ENCODE measurements at places on chromosomes 3 and 15.
A peak's percentile ranks its signal among the peaks of the same experiment; 100 is the strongest.

DNA sequence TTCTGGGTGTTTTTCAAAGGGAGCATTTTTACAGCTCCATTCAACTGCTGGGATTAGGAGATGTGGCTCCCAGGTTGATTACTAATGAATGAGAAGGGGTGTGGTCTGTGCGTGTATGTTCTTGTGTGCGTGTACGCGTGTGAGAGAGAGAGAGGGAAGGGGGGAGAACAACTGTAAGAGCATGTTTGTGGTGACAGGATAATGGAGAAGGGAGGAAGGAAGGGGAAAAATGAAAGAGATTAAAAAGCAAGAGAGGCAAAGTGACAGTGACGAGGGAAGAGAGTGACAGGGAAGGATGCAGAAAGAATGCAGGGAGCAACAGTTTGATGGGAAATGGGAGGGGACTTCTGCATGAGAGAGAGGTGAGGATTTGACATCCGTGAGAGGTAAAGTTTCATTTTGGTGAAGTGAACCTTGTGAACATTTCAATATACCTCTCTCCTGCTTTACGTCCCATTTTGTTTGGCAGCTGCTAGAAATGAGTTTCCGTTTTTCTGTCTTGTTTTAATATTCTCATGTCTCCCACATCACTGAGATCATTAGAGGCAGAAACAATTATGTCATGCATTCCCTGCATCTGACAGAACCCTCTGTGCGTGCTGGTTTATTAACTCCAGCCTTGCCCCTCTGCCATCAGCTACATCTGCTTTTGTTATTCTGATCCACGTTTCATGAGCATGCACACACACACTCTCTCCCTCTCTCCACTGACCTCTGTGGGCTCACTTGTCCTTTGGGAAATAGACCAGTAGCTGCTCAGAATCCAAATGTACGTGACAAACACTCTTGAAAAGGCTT is 161.6 kb downstream of the GAP43 start:
- DNase-seq: peak; percentile 87

DNA sequence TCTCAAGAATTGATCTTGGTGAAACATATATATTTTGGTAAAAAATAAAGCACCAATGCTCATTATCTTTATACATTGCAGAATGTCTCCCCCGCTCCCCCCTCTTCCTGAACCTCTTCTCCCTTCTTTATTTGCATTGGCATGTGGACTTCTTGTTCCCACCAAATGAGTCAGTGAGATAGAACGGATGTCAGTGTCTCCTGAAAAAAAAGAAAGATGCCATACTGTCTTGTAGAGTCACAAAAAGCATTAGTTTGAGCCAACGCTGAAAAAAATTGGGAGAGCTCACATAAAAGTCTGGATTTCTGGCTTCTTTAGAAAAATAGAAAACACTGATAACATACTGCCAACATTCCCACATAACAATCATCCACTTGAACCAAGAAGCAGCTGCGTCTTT is 32.0 kb upstream of the STXBP5L start:
- peak; percentile 10 for DNase-seq

GRCh38 chr3:64686446-64686908 is 1.3 kb downstream of the ADAMTS9 start:
- DNase-seq: peak; percentile 70

DNA sequence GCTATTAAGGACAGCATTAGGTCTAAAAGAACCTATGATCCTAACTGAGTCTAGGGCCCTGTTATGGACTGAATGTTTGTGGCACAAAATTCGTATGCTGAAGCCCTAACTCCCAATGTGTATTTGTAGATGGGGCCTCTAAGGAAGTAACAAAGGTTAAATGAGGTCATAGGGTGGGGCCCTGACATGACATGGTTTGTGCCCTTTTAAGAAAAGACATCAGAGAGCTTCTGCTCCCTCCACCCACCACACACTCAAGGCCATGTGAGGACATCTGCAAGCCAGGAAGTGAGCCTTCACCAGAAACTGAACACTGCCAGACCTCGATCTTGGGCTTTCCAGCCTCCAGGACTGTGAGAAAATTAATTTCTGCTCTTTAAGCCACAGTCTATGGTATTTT is 49.2 kb downstream of the PHC3 start:
- no peak for DNase-seq

DNA sequence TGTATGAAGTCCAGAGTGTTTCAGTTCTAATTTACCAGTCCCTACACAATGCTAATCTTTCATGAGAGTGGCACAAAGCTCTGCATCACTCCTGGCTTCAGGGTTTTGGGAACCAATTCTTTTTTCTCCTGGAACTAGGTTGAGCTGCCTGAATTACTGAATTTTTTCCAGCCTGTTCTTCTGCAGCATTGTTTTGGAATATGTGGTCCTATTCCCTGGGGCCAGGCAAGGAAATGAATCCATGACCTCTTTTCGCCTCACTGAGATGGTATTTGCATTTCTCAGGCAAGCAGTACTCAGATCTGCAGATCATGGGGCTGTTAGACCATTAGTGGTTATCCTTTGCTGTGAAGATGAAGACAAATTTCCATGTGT is 25.6 kb upstream of the GPR171 start:
- peak; percentile 89 for DNase-seq

GRCh38 chr3:172315401-172316091 is 132.7 kb downstream of the GHSR start:
- DNase-seq: peak; percentile 56

DNA sequence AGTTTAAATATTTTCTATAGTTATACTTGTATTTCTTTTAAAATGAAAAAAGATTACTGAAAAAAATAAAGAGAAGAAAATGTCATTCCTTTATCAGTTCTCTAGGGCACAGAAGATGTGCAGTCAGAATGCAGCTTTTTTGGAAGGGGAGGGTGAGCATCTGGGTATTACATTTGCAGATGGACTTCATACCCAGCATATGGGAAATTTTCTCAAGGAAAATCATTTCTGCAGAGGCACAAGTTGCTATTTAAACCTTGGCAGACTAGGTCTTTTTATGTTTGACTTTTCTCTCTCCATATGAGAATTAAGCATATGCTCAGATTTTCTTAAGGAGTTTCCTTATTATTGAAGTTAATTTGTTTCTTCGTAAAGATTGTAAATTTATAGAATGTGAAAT is 39.5 kb upstream of the ZNF385D start:
- DNase-seq: no peak

- DNase-seq: peak; percentile 31
Measured at GRCh38 chr3:21573291-21573690, 177.7 kb downstream of the ZNF385D start.

GRCh38 chr15:86055688-86056087 is 24.0 kb upstream of the AGBL1 start:
- no peak for DNase-seq

- DNase-seq: no peak
Measured at GRCh38 chr3:129318921-129319320, 40.3 kb downstream of the HMCES start.

- peak; percentile 50 for DNase-seq
Measured at GRCh38 chr3:42214565-42215283, 51.3 kb downstream of the CCK start.

- DNase-seq: peak; percentile 65
Measured at GRCh38 chr15:40081691-40082194, 26.9 kb downstream of the BMF start.

DNA sequence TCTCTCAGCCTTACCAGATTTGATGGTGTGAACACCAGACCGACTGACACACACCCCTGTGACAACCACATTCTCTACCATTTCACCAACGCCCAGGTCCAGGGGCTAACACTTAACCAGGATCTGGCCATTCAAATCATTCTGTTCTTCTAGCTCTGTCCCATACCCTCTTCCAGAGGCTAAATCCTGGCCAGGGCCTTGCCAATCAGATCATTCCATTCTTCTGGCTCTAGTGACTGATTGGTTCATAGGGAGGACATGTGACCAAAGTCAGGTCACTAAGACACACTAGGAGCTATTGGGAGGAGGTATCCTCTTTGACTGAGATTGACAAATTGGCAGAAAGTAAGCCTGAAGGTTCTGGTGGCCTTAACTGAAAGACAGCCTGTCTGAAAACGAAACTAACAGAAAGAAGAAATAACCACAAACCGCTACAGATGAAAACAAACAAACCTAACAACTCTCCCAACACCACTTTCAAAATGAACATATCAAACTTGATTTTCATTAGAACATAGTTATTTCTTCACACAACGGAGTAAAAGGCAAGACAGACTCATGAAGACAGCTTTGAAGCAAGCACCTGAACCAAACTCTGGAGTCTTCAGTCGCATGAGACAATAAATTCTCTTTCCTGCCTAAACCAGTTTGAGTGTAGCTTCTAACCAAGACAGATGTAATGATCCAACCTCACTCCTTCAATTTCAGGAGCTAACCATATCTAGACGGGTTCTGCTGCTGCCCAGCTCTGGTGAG is 68.5 kb downstream of the TRANK1 start:
- no peak for DNase-seq

- no peak for DNase-seq
Measured at GRCh38 chr3:194959217-194959616, 273.5 kb downstream of the FAM43A start.

- DNase-seq: no peak
Measured at GRCh38 chr3:10935028-10935427, 57.5 kb upstream of the SLC6A1 start.

- DNase-seq: no peak
Measured at GRCh38 chr3:146501752-146502151, 32.4 kb upstream of the PLSCR2 start.

GRCh38 chr3:116667324-116667723 is 42.3 kb upstream of the TUSC7 start:
- DNase-seq: no peak

- no peak for DNase-seq
Measured at GRCh38 chr15:48814286-48814685, 3.4 kb upstream of the CEP152 start.

GRCh38 chr3:31613177-31613576 is 80.5 kb downstream of the STT3B start:
- no peak for DNase-seq

DNA sequence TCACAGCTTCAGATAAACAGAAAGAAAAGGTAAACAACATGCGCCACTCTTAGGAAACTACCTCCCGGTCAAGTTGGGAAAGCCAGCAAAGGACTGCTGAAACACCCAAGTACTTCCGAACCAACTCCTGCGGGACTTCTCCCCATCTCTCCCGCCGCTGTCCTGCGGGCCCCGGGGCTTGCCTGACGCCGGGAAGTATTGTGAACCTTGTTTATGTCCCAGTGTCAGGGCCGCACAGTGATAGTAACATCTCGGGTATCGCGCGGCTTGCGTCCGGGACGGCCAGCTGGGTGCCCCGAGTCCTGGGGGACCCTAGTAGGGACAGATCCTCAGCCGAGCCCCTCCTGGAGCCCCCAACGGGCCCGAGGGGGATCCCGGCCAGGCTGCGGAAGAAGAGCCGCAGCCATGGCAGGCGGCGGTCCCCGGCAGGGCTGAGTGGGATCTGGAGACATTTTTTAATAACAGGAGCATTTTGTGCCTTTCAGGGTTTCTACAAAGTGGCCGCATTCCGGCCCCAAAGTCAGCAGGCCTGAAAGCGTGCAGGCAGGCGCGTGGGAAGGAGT is 756 bp downstream of the CLPX start:
- DNase-seq: peak; percentile 50

DNA sequence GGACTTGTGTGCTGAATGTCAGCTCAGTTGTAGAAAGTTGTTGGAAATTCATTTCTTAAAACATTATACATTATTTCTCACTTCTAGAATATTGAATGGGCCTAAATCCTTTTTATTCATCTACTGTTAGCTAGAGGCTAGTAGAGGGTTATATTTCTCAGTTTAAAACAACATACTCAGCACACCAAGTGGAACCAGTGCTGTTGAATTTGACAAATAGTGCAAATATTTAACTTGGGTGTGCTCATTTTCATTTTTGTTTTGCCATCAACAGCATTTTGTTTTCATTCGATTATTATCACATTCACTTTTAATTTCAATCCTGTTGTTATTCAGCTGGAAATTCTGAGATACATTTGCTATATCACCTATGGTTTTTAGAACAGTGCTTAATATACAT is 269.4 kb upstream of the PEX5L start:
- no peak for DNase-seq

GRCh38 chr15:84714372-84714771 is 1.6 kb downstream of the SEC11A start:
- DNase-seq: no peak

GRCh38 chr15:70128414-70129140 is 30.9 kb upstream of the TLE3 start:
- DNase-seq: no peak

DNA sequence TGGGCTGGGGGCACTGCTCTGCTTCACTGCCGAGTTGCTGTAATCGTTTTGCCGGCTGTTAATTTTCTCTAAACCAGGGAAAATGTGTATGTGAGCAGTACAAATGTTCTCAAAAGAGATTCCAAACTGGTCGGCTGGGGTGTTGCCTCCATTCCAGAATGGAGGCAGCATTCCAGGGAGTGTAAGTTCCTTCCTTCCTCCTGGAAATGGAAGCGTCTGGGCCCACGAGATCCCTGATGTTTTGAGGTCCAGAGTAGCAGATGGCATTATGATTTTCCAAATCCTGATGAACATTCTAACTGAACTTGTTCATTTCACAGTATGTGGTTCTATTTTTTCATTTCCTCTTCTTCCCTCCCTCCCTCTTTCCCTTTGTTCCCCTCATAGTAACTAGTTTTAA is 64.4 kb upstream of the SKOR1 start:
- DNase-seq: no peak

DNA sequence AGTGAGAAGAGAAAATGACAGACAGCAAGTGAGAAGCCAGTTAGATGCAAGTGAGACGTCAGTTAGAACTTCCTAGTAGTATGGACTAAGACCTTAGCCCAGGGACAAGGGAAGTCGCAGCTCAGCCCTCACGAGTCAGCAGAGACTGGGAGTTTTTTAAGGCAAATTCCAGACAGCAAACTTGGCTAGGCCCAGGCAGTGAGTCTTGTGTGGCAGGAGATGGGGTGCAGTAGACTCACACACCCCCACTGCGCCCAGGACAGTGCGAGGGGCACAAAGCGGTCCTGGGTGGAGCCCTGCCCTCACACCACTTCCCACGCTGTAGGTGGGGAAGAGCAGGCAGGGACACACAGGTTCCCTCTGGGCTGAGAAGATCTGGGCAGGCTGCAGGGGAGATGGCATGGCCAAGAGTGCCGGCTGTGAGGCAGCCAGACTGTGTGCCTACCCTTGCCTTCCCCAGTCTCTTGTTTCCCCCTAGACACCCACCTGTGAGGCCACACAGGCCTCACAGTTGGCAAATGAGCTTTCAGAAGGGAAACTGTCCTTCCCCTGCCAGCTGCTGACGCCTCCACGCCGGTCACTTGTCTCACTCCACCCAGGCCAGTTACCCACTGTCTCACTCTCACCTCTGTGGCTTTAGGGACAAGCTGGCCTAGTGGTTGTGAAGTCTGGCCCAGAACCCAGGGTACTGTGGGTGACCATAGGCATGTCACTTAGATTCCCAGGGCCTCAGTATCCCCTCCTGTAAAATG is 13.7 kb upstream of the PRKCD start:
- no peak for DNase-seq

GRCh38 chr3:193791041-193792032 is 198.3 kb downstream of the OPA1 start:
- DNase-seq: no peak

GRCh38 chr3:117068301-117068700 is 358.7 kb downstream of the TUSC7 start:
- no peak for DNase-seq

GRCh38 chr3:186220365-186220764 is 111.5 kb upstream of the ETV5 start:
- no peak for DNase-seq

- peak; percentile 36 for DNase-seq
Measured at GRCh38 chr3:154121701-154122551, 736 bp downstream of the ARHGEF26 start.
